Liver (tissue), 10 donors: ENCODE measurements at places on chromosomes 7 and 10. TPM values are rescaled to one million over a fixed set of nuclear protein-coding genes. Genes with fewer than 3 reads are reported as not detected.

DNA sequence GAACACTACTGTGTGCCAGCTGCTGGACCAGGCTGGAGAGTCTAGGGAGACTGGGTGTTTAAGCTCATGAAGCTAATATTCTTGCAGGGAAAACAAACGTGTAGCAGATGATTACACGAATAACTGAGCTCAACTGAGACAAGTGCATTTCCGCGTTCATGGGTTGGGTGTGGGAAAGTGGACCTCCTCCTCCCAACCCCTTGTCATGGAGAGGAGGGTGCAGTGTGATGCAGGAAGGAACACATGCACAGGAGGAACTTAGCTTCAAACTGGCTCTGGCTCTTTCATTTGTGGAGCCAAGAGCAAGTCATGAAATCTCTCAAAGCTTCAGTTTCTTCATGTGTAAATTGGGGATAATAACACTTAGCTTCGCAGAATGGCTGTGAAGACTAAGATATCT, 204.3 kb downstream of the ARHGAP12 start:
- no peaks in the 10 kb centered on the region for H3K36me3 ChIP-seq
- no peak overlapping the region for H3K27ac ChIP-seq

DNA sequence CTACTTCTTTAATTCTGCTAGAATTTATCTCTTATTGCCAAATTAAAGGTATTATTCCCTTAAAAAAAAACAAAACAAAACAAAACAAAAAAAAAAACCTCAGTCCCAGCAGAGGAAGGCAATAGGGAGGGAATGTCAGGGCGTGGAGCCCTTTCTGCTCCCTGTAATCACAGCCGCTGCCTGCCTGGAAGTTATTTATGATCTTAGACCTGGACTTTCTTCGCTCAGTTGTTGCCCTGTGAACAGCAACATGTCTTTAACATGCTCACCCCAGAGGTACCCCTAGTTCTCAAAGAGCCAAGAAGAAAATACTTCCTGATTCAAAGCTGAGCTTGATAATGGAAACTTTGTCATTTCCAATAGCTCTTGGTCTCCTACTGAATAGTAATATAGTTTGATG, 7.7 kb downstream of the FAM180A start:
- H3K36me3 ChIP-seq: no peaks in the 10 kb centered on the region
- H3K4me3 ChIP-seq: no peak overlapping the region
- no peak for DNase-seq
- H3K27me3 ChIP-seq: no peaks in the 10 kb centered on the region
- H3K4me1 ChIP-seq: no peaks in the 10 kb centered on the region
- H3K27ac ChIP-seq: no peak overlapping the region

GRCh38 chr10:77667426-77668324, 30.1 kb upstream of the KCNMA1 start:
- DNase-seq: no peak
- no peaks in the 10 kb centered on the region for H3K4me1 ChIP-seq
- H3K4me3 ChIP-seq: no peak overlapping the region
- H3K27ac ChIP-seq: no peak overlapping the region
- no peaks in the 10 kb centered on the region for H3K27me3 ChIP-seq

- no peak overlapping the region for H3K4me3 ChIP-seq
- H3K4me1 ChIP-seq: no peaks in the 10 kb centered on the region
- no peak for DNase-seq
These were observed 290.8 kb upstream of the BMPER start for GRCh38 chr7:33614357-33615117.

GRCh38 chr10:105188737-105189462, 547.8 kb downstream of the SORCS3 start:
- H3K4me3 ChIP-seq: no peak overlapping the region
- H3K36me3 ChIP-seq: no peaks in the 10 kb centered on the region
- H3K27me3 ChIP-seq: no peaks in the 10 kb centered on the region
- no peak for DNase-seq
- no peaks in the 10 kb centered on the region for H3K4me1 ChIP-seq

DNA sequence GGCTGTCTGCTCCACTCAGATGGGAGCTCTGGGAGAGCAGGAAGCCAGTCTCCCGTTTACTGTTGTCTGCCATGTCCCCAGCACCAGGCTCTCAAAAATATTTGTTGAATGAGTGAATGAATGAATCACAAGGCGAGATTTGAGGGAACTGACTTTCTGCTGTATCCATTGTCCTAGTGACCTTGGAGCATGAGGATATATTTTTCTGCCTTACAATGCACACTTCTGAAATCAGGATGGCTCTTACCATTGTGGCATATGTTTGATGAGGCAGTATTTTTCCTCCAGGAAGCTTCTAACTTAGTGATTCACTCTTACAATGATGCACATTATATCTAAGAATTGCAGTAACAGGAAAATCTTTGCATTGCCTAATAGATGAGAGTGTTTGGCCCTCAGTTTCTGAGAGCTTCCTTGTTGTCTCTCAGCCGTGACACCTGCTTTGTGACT, 136.4 kb downstream of the RPS24 start:
- no peaks in the 10 kb centered on the region for H3K4me1 ChIP-seq
- H3K27me3 ChIP-seq: no peaks in the 10 kb centered on the region
- H3K27ac ChIP-seq: no peak overlapping the region
- H3K4me3 ChIP-seq: no peak overlapping the region

- H3K27me3 ChIP-seq: no peaks in the 10 kb centered on the region
- H3K4me3 ChIP-seq: no peak overlapping the region
- no peak for DNase-seq
- no peaks in the 10 kb centered on the region for H3K4me1 ChIP-seq
- H3K36me3 ChIP-seq: no peaks in the 10 kb centered on the region
These were observed 148.5 kb downstream of the PPP1R17 start for GRCh38 chr7:31835471-31835870.

DNA sequence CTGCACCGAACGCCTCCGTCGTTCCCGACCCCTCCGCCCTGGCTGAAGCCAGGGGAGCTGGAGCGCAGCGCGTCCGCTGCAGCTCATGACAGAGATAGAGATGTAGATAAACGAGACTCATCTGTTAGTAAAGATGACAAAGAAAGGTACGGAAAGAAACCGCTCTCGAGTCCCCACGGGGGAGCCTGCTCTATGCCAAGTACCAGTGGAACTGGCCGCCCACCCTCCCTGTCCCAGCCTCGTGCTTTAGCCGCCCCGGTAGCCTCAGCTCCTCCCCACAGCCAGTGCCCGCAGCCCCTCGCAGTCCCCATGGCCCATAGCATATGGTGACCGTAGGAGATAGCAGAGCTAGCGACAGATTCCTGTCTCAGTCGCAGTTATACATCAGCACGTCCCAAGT, 344.7 kb upstream of the GALNT17 start:
- no peak overlapping the region for H3K4me3 ChIP-seq
- H3K4me1 ChIP-seq: no peaks in the 10 kb centered on the region
- no peaks in the 10 kb centered on the region for H3K27me3 ChIP-seq
- DNase-seq: no peak
- H3K27ac ChIP-seq: no peak overlapping the region
- H3K36me3 ChIP-seq: peaks cover 20% of the 10 kb centered on the region

DNA sequence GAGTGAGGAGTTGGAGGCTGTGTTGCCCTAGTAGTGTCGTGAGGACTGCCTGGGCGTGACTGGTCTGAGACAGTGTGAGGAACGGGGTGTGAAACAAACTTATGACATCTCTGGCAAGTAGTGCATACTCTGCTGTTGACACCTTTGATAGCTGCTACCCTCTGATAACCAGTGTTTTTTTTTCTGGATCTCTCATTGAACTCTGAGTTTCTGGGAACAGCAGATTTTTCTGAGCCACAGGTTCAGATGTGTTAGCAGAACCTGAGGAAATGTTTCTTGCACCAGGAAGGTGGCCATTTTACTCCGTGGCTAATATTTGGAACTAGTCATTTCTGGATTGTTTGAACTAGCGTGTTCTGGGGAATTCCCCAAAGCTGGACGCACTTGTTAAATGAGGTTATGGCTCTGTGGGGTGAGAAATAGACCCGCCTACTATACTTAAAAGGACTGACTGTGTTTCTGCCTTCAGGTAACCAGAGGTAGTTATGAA, 52.9 kb downstream of the AUTS2 start:
- H3K27me3 ChIP-seq: no peaks in the 10 kb centered on the region
- H3K4me3 ChIP-seq: no peak overlapping the region
- no peaks in the 10 kb centered on the region for H3K4me1 ChIP-seq
- DNase-seq: no peak
- no peaks in the 10 kb centered on the region for H3K36me3 ChIP-seq

- no peaks in the 10 kb centered on the region for H3K27me3 ChIP-seq
- no peak overlapping the region for H3K4me3 ChIP-seq
- no peaks in the 10 kb centered on the region for H3K36me3 ChIP-seq
- H3K27ac ChIP-seq: no peak overlapping the region
- no peaks in the 10 kb centered on the region for H3K4me1 ChIP-seq
These were observed 20.3 kb downstream of the ACSM6 start for GRCh38 chr10:95214369-95214768.

- peaks cover 20% of the 10 kb centered on the region for H3K4me1 ChIP-seq
- peak overlapping the region; percentile 49 for H3K27ac ChIP-seq
- H3K4me3 ChIP-seq: peak overlapping the region; percentile 98
- no peaks in the 10 kb centered on the region for H3K27me3 ChIP-seq
These were observed 800 bp downstream of the MINDY3 start for GRCh38 chr10:15859509-15859905.

GRCh38 chr10:80538481-80539185, 931 bp downstream of the SH2D4B start:
- no peaks in the 10 kb centered on the region for H3K4me1 ChIP-seq
- no peaks in the 10 kb centered on the region for H3K27me3 ChIP-seq
- H3K36me3 ChIP-seq: no peaks in the 10 kb centered on the region
- H3K27ac ChIP-seq: no peak overlapping the region

- no peak for DNase-seq
- H3K36me3 ChIP-seq: no peaks in the 10 kb centered on the region
- H3K4me3 ChIP-seq: no peak overlapping the region
- no peaks in the 10 kb centered on the region for H3K27me3 ChIP-seq
- H3K27ac ChIP-seq: no peak overlapping the region
- no peaks in the 10 kb centered on the region for H3K4me1 ChIP-seq
These were observed 34.9 kb upstream of the CNPY1 start for GRCh38 chr7:155581107-155581830.

DNA sequence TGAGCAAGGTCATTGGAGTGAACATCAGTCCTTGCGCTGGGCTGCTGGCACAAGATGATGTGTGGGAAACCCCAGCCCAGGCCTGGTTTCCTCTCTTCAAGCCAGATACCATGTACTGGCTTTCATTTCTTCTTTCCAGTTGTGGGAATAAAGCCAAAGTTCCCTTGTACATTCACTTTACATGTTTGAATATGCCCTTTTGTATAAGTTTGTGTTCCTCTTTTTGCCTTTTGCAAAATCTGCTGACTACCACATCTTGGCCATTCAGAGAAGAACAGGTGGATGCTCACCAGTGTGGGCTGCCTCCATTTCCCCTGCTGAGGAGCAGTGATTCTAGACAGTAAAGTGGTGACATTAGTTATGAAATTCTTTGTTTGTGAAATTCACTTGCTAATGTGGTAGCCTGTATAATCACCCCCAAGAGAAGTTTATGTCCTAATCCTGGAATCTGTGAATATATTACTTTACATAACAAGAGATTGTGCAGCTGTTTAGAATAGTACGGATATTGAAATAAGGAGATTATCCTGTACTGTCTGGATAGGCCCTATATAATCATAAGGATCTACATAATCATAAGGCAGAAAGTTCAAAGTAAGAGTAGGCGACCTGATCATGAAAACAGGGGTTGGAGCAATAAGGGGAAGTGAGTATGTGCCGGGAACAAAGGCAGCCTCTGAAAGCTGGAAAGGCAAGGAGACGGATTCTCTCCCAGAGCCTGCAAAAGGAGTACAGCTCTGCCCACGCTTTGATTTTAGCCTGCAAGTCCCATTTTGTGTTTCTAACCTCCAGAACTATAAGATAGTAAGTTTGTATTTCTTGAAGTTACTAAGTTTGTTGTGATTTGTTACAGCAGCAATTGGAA, 18.8 kb upstream of the AOAH start:
- no peaks in the 10 kb centered on the region for H3K36me3 ChIP-seq
- DNase-seq: no peak
- H3K27me3 ChIP-seq: no peaks in the 10 kb centered on the region
- H3K27ac ChIP-seq: no peak overlapping the region

DNA sequence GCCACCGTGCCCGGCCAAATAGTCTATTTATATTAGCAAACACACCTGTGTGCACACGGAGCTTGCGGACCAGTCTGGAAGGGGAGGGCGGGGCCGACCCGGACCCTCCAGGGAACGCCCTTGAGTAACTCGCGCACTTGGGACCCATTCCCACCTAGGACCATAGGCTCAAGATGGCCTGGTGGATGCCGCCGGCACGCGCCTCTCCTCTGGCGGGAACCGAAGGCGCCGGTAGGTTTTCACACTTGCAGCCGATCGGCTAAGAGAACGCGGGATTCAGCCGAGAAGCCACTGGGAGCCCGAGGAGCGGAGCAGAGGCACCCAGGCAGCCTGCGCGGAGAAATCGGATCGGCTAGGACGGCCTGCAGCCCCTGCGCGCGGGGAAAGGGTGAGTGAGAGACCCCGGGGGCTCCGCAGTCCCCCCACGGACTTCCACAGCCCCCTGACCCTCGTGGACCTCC, 18.9 kb downstream of the IFT22 start:
- H3K4me3 ChIP-seq: no peak overlapping the region
- H3K36me3 ChIP-seq: no peaks in the 10 kb centered on the region
- no peaks in the 10 kb centered on the region for H3K4me1 ChIP-seq

DNA sequence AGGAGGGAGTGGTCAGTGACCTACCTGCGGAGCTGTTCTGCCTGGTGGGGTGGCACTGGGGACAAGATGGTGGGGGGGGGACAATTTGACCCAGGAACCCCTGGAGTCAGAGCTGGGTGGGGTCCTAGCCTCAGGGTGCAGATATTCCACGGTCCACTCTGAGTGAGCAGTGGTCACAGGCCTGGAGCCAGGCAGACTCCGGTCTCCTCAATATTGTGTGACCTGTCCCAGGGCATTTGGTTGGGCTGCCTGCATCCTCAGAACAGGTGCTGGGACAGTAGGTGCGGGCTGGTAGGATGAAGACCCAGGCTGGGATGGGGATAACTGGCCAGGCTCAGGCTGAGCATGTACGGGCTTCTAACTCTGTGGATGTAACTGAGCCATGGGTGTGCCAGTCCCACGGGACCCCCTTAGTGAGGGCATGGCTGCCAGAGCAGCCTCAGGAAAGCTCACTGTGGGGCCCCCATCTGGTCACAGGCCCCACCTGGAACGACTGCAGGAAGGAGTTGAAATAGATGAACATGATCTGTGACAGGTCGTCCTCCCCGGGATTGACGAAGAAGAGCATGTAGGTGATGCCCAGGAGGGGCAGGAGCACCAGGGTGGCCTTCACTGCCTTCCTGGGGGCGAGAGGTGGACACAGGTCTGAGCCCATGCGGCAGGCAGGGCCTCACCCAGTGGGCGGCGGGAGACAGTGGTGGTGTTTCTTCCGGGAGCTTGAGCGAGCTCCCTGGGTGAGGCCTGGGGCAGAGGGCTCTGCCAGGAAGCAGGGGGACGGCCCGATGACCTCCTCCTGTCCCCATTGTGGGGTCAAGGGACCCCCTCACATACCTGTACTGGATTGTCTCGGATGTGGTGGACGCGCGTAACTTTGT, 26.9 kb downstream of the CRHR2 start:
- no peaks in the 10 kb centered on the region for H3K36me3 ChIP-seq
- no peak for DNase-seq
- H3K4me3 ChIP-seq: no peak overlapping the region
- H3K27me3 ChIP-seq: no peaks in the 10 kb centered on the region
- H3K27ac ChIP-seq: no peak overlapping the region

Gene BHLHA15
- 28.9 TPM for total RNA-seq

Gene INMT
- total RNA-seq: 130 TPM

Gene PPP1R3C
- total RNA-seq: 25.5 TPM

Gene UCN3
- not detected for total RNA-seq

Gene LIPM
- not detected for total RNA-seq

Gene ZNF365
- under 0.01 TPM for total RNA-seq

Gene TDRD1
- total RNA-seq: 0.09 TPM

Gene FAM25G
- not detected for total RNA-seq

Gene LARP4B
- 16.1 TPM for total RNA-seq
